Osteoblast (primary cell): ENCODE measurements at places on chromosomes 1 and 21. TPM values are rescaled to one million over a fixed set of nuclear protein-coding genes. Genes with fewer than 3 reads are reported as not detected.

DNA sequence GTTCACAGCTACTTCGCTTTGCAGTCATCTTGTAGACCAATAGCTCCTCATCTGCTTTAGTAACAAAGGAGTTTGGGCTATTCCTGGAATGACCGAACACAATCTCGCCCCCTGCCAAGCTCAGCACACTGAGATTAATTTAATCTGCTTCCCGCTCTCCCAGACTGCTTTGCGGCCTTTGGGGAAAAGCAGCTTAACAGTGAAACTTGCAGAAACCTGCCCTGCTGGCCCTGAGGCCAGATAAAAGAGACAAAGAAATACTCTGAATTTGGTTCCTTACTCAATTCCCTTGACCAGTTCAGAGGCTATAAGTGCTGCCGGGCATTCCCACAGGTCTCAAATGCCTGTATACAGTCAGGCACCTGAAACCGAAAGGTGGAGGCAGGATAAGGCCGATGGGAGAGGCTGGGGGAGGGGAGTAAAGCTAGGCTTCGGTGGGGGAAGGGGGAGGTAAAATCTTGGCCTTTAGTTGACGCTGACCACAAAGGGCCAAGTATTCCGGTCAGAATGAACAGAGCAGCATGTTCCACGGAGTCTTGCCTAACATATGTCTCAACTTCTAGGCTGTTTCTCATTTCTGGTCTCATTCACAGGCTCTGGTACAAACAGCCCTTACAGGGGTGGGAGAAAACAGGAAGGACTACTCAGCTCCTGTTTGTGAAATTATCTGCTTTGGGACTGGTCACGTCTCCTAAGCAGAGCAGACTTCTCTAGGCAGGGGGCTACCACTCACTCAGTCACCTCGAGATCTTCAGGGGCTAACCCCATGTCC lies 17.7 kb upstream of the A3GALT2 start:
- H3K36me3 ChIP-seq: peaks cover 42% of the 10 kb centered on the region
- no peaks in the 10 kb centered on the region for H3K27me3 ChIP-seq
- peak overlapping the region; percentile 96 for H3K27ac ChIP-seq
- peak overlapping the region; percentile 23 for H3K4me3 ChIP-seq
- peaks cover 95% of the 10 kb centered on the region for H3K4me1 ChIP-seq

DNA sequence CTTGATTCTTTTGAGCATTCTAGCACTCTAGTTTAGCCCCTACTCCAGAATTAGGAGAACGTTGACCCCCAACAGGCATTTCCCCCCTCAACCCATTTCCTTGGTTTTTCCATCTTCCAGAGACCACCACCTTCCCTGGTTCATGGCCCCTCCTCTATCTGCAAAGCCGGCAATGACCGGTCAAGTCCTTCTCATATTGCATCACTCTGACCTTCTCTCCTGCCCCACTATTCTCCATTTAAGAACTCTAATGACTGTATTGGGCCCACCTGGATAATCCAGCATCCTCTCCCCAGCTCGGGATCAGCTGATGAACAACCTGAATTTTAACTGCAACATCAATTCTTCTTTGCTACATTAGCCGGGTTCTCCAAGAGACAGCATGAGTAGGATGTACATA lies 437.4 kb downstream of the NPHP4 start:
- H3K27me3 ChIP-seq: no peaks in the 10 kb centered on the region
- H3K36me3 ChIP-seq: no peaks in the 10 kb centered on the region
- H3K27ac ChIP-seq: no peak overlapping the region
- DNase-seq: no peak
- no peak overlapping the region for H3K4me3 ChIP-seq
- H3K4me1 ChIP-seq: no peaks in the 10 kb centered on the region

DNA sequence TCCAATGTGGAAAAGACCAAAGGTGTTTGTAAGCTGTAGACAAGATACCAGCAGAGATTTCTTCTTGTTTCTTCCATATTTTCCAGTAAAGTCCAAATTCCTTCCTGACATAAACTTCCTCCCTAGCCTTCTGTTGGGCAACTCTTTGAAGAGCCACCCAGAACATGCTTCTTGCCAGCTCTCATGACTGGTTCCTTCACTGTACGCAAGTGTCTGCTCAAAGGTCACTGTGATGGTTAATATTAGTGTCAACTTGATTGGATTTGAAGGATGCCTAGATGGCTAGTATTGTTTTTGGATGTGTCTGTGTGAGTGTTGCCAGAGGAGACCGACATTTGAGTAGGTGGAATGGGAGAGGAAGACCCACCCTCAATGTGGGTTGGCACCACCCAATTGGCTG lies 416.6 kb upstream of the RUNX1 start:
- H3K4me3 ChIP-seq: no peak overlapping the region
- no peak for DNase-seq
- H3K36me3 ChIP-seq: no peaks in the 10 kb centered on the region
- peaks cover 7% of the 10 kb centered on the region for H3K4me1 ChIP-seq
- H3K27ac ChIP-seq: no peak overlapping the region

DNA sequence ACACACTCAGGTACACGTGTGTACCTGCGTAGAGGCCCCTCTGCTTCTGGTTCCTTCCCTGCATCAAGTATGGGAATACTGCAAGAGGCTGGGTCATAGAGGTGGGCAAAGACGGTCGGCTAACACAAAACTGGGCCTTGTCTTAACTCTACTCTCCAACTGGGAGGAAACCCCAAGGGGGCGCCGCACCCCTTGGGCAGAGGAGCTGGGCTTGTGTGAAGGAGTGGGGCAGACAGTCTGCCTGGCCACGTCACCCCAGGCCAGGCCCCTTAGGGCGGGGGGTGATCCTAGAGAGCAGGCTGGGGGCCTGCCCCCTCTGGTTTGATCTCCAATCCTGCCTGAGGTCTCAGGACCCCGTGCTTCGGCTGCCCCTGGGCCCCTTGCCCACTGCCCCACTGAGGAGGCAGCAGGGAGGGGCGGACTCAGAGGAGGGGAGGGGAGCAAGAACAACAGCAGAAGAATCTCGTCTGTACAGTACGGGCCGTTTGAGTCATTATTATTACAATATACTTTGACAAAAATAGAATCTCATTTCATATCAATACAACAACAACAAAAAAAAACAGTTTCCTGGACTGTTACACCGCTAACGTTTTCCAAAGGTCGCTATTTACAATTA lies 34.7 kb downstream of the MEF2D start:
- peaks cover 35% of the 10 kb centered on the region for H3K36me3 ChIP-seq
- H3K4me1 ChIP-seq: peaks cover 32% of the 10 kb centered on the region
- peak overlapping the region; percentile 28 for H3K4me3 ChIP-seq
- peak; percentile 96 for DNase-seq

DNA sequence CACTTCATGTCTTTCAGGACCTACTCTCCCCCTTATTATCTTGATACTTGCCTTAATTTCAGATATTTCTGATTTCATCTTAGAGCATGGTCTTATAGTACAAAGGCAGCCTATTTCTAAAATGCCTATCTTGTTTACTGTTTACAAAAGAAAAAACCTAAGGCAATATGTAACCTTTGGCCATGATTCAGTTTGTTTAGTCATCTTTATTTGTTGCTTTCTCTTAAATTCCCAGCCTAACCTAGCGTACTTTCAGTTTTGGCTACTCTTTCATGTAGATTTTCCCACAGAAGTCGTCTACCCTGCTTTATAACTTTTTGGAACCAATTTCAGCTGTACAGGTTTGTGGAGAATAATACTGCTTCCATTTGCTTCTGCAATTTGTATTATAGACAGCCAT lies 81.8 kb downstream of the KIF1B start:
- H3K27me3 ChIP-seq: no peaks in the 10 kb centered on the region
- no peak overlapping the region for H3K4me3 ChIP-seq
- H3K4me1 ChIP-seq: peaks cover 9% of the 10 kb centered on the region
- H3K27ac ChIP-seq: no peak overlapping the region

Gene TEKT2
- 0.29 TPM in 1 of 2 replicates, not detected in the other for total RNA-seq

GRCh38 chr1:61158591-61158990 lies 76.2 kb downstream of the NFIA start:
- no peak overlapping the region for H3K27ac ChIP-seq
- DNase-seq: peak; percentile 71
- H3K4me3 ChIP-seq: no peak overlapping the region
- no peaks in the 10 kb centered on the region for H3K36me3 ChIP-seq

- H3K4me3 ChIP-seq: no peak overlapping the region
- no peak overlapping the region for H3K27ac ChIP-seq
- no peak for DNase-seq
- no peaks in the 10 kb centered on the region for H3K27me3 ChIP-seq
- no peaks in the 10 kb centered on the region for H3K36me3 ChIP-seq
Observed at GRCh38 chr1:117137281-117137855, 15.8 kb upstream of the TRIM45 start.

DNA sequence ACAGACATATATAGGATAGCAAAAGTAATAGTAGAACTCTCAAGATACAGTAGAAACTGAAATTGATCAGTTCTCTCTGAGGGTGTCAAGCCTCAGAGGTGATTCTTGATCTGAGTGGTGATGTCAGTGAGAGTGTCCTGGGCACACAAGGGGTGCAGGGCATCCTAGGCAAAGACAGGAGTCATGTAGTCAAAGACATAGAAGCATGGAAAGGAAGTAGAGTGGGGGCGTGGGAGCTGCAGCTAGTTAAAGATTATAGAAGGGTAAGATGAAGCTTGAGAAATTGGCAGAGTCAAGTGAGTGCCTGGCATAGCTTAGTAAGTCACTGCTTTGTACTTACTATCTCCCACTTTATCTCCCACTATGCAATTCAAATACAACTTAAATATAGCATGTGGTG lies 22.8 kb downstream of the CDC7 start:
- H3K4me3 ChIP-seq: no peak overlapping the region
- no peak overlapping the region for H3K27ac ChIP-seq
- DNase-seq: no peak
- H3K27me3 ChIP-seq: no peaks in the 10 kb centered on the region
- H3K36me3 ChIP-seq: no peaks in the 10 kb centered on the region
- no peaks in the 10 kb centered on the region for H3K4me1 ChIP-seq

DNA sequence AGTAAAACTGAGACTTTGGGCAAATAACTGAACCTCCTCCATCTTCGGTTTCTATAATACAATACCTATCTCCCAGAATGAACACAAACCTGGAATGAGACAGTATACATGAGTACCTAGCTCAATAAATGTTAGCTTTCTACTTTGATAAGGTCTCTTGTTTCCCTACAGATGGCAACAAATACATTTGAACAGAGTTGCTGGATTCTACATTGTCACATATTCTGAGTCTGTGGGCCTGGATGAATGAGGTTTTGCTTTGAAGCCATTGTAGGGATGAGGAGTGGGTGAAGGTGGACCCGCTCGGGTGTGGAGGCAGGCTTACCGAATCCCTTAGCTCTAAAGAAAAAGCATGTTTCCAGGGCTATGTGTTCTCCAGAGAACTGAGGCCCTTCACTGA lies 13.9 kb upstream of the FYB2 start:
- no peak overlapping the region for H3K4me3 ChIP-seq
- no peaks in the 10 kb centered on the region for H3K27me3 ChIP-seq
- peaks cover 10% of the 10 kb centered on the region for H3K4me1 ChIP-seq
- DNase-seq: no peak

DNA sequence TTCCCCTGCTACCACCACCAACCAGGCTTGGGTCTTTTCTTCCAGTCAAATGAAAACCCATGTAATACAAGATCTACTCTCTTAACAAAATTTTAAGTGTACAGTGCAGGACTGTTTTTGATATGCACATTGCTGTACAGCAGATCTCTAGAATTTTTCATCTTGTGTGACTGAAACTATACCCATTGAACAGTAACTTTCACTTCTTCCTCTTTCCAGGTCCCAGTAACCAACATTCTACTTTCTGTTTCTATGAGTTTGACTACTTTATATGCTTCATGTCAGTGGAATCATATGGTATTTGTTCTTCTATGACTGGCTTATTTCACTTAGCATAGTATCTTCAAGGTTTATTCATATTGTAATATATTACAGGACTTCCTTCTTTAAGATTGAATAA lies 45.3 kb upstream of the PLPPR4 start:
- no peaks in the 10 kb centered on the region for H3K27me3 ChIP-seq
- DNase-seq: no peak
- no peaks in the 10 kb centered on the region for H3K4me1 ChIP-seq
- no peaks in the 10 kb centered on the region for H3K36me3 ChIP-seq

GRCh38 chr1:180182643-180183311 lies 28.1 kb downstream of the QSOX1 start:
- no peak overlapping the region for H3K27ac ChIP-seq
- no peaks in the 10 kb centered on the region for H3K4me1 ChIP-seq
- DNase-seq: peak; percentile 66
- peaks cover 90% of the 10 kb centered on the region for H3K36me3 ChIP-seq
- no peak overlapping the region for H3K4me3 ChIP-seq

GRCh38 chr1:77541162-77541545 lies 141.3 kb downstream of the ZZZ3 start:
- no peaks in the 10 kb centered on the region for H3K36me3 ChIP-seq
- no peak overlapping the region for H3K4me3 ChIP-seq
- no peaks in the 10 kb centered on the region for H3K27me3 ChIP-seq

GRCh38 chr1:230589951-230590350 lies 52.3 kb upstream of the COG2 start:
- H3K4me3 ChIP-seq: no peak overlapping the region
- no peaks in the 10 kb centered on the region for H3K27me3 ChIP-seq
- H3K4me1 ChIP-seq: no peaks in the 10 kb centered on the region
- H3K27ac ChIP-seq: no peak overlapping the region
- H3K36me3 ChIP-seq: no peaks in the 10 kb centered on the region

GRCh38 chr1:244242446-244242845 lies 191.4 kb downstream of the ZBTB18 start:
- H3K36me3 ChIP-seq: no peaks in the 10 kb centered on the region
- DNase-seq: no peak
- H3K4me3 ChIP-seq: no peak overlapping the region
- H3K4me1 ChIP-seq: no peaks in the 10 kb centered on the region
- peaks cover 12% of the 10 kb centered on the region for H3K27me3 ChIP-seq

Gene SNAP47
- total RNA-seq: 47.7 and 51.4 TPM in 2 replicates

Gene TCP10L
- 0.72 TPM in 1 of 2 replicates, not detected in the other for total RNA-seq

Gene ANGPTL3
- under 0.01 TPM in 1 of 2 replicates, not detected in the other for total RNA-seq

Gene FAM78B
- 0.29 and 0.36 TPM in 2 replicates for total RNA-seq

DNA sequence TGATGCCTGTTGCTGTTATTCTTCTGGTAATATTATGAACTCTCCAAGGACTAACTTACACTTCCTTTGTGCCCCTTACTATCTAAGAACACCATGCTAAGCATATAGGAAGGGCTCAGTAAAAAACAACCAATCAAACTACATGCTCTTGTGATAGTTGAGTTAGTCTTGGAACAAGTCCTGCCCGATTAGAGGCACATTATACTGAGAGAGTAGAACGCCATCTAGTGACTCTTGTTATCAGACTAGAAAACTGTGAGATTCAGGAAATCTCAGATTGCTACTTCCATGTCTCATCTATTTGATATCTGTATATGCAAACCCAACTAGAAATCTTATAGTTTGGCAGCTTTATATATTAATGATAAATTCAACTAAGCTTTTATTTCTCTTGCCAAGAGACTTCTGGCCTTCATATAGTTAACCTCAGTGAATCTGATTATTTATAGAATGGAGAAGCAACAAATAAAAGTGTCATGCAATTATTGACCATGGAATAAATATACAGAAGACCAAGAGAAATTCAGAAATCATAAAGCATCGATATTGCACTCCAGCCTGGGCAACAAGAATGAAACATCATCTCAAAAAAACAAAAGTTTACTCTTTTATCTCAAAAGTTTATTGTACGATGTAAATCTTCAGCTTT lies 7.8 kb upstream of the SRRM1 start:
- peak; percentile 85 for DNase-seq

Gene ZNF496
- total RNA-seq: 27.7 and 29.3 TPM in 2 replicates

GRCh38 chr1:183110326-183110880 lies 75.7 kb upstream of the LAMC2 start:
- H3K36me3 ChIP-seq: peaks cover 59% of the 10 kb centered on the region
- DNase-seq: no peak
- peaks cover 17% of the 10 kb centered on the region for H3K4me1 ChIP-seq
